ENCODE measurements at places on chromosomes 6 and 20.

GRCh38 chr6:45687570-45687969, 309.8 kb upstream of the SUPT3H start:
- no peak for DNase-seq

- DNase-seq = no peak
Observed at GRCh38 chr6:72425003-72425681, 196.7 kb upstream of the KCNQ5 start.

GRCh38 chr20:49637046-49637637, 69.2 kb upstream of the PTGIS start:
- DNase-seq = no peak

DNA sequence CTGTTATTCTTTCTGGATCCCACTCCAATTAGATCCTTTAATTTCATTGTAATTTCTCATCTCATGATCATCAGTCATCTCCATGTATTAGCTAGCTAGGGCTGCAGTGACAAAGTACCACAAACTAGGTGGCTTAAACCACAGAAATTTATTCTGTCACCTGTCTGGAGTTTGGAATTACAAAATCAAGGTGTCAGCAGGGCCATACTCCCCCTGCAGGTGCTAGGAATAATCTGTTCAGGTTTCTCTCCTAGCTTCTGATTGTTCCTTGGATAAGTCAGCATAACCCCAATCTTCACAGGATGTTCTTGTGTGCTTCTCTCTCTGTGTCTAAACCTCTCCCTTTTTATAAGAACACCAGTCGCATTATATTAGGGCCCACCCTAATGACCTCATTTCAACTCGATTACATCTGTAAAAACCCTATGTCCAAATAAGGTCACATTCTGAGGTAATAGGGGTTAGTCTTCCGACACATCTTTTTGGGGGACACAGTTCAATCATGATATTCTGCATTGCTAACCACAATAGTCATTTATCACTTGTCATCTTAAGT, 40.5 kb downstream of the BEND6 start:
- DNase-seq = no peak

DNA sequence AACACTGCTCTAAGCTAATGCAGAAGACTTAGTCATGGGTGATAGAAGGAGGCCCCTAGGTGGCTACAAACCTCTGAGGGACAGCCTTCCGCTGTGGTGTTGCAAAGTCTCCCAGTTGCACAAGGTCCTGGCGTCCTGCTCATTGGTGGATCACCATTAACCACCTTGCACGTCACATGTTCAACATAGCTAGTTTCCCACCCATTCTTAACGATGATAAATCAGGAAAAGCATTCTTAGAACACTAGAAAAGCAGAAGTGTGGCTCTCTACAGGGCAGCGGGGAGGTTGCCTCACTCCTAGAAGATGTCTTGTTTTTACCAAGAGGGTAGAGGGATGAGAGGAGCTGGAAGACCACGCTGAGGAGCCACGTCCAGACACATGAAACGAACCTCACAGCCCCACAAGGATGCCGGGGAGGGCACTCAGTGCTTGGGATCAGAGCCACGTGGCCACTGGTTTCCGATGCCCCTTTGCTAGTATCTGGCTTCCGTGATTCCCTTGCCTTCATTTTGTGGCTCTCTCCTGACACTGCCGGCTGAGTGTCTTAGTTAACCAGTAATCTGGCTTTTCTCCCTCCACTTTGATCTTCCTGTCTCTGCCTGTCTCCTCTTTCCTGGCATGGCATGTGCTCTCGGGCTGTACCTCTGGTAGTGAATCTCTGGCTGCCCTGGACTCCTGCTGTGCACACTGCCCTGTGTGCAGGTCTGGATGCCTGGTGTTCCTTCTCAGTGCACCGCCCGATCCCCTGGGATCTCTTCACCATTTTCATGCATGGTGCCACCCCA, 91.4 kb upstream of the NEDD9 start:
- no peak for DNase-seq

DNA sequence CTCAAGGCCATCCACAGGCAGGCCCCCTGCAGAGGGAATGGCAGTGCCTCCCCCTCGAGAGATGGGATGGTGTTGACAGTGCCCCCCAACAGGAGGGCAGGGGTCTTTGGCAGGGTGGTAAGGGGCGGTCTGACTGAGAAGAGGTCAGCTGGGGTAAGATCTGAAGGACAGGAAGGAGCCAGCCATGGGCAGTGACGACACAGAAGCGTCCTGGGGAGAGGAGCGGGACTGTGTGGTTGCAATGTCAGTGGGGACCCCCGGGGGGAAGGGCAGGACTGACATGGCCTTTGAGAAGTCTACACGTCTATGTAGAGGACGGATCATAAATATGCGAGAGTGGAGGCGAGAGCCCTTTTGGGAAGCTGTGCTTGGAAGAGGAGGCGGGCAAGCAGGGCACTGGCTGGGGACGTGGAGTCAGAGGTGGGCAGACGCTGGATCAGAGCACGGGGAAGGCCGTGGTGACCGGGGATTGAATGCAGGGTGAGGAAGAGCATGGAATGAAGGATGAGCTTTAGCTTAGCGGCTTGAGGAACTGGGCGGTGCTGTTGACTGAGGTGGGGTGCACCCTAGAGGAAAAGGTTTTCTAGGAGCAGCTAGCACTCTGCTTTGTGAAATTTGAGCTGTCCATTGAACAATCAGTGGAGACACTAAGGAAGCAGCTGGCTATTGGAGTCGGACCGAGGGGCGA, 82.5 kb upstream of the AGPAT4 start:
- DNase-seq = no peak

GRCh38 chr6:12163149-12163548, 127.0 kb upstream of the EDN1 start:
- DNase-seq = no peak

DNA sequence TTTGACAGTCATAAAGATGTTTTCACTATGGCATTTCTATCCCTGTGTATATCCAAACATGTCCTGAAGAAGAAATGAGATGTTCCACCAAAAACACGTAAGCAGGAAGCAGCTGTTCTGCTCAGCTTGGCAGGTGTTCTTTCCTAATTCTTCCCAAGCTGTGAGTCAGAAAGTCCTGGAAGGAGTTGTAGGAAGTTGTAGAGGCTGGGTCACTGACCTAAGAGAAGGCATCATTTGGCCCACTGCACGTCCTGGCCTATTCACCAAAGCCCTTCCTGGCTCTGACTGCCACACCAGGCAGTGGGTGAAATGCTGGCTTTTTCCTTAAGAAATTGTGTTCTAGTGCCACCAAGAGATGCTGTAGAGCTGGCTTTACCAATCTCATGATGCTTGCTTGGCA, 40.3 kb downstream of the STX11 start:
- no peak for DNase-seq

- DNase-seq = no peak
Observed at GRCh38 chr6:147287869-147288271, 83.7 kb downstream of the STXBP5 start.

- DNase-seq = peak; percentile 32
Observed at GRCh38 chr6:52663120-52663935, 7.6 kb upstream of the TMEM14A start.

- no peak for DNase-seq
Observed at GRCh38 chr6:104409913-104410312, 449.8 kb downstream of the HACE1 start.

Data from activated T-cell treated with anti-CD3 and anti-CD28 coated beads, Interleukin-2, amount 50 U/mL, for 1 hour (primary cell).